ENCODE measurements at places on chromosomes 2 and 18.
A peak's percentile ranks its signal among the peaks of the same experiment; 100 is the strongest.

DNA sequence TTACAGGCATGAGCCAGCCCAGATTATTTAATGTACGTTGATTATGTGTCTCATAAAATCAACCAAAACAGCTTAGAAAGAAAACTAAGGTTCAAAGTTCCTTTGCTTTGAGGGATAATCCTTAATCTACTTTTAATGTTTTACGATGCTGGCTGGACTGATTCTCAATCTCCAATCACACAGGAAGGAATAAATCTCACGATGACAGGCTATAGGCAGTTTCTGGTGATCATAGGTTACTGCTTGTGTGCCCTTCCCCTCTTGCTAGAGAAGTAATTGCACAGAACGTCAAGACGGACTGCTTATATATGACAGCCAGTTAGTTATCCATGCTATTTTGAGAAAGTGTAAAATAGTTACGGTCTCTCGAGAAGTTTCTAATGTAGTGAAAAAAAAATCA is 43.1 kb downstream of the C2orf74 start:
- DNase-seq, result no peak

GRCh38 chr2:62895632-62896009 is 155.0 kb upstream of the OTX1 start:
- DNase-seq, result no peak

GRCh38 chr2:64681479-64681967 is 27.8 kb upstream of the SERTAD2 start:
- DNase-seq, result no peak

DNA sequence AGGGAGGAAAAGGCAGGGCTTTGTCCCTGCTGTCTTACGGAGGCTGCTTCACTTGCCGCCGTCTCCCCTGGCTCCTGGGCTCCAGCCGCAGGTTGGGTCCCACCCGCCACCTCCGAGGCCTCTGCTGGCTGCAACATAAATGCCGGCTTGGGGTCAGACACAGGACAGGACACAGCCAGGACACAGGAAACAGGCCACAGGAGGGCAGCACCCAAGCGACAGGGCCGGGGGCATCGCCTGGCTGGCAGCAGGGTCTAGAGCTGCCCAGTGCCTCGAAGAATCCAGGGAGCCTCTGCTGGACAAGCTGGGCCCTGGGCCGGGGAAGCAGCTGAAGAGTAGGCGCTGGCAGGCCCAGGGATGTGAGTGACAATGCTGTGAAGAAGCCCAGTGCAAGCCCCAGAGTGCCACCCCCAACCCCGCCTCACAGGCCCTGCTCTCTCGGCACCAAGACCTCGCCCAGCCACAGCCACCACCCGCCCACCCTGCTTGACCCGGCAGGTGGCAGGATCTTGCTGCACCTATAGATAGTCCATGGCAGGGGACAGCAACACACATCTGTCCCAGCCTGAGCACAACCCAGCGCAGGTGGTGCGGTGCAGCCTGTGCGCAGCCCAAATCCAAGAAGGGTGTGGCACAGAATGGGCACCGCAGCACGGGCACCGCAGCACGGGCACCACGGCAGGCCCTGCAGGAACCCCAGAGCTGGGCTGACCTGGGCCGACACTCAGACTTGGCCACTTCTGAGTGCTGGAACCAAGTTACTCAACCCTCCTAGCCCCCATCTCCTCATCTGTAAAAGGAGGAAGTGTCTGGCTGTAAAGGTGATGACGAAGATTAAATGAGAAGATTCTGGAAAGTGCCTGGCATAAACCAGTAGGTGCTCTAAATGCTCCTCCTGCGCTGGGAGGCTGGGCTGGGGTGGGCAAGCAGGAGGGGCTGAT is 55.6 kb downstream of the BIN1 start:
- peak; percentile 50 for DNase-seq

DNA sequence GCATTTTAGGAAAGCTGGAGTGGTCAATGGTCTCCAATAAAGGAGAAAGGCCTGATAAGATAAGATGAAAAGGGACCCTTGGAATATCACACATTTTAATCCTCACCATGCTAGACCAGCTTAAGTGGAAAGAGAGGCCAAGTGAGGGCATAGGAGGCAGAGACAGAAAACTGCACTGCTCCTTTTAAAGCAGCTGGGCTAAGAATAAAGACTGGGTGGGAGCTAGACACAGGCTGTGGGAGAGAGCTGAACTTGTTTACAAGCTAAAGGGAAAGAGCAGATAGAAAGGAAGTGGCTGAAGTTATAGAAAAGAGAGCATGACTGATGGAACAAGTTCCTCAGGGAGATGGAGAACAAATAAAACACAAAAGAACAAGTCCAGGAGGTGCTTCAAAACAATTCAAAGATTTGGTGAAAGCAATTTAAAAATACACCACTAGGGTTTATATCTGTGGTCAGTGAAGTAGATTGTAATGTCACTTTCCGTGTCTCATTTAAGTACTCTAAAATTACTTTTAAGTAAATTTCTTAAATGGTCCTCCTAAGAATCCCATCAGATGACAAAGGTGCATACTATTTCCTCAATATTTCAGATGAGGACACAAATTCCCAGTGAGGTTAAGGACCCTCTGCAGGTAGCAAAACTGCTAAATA is 7.5 kb downstream of the COL5A2 start:
- no peak for DNase-seq

- peak; percentile 90 for DNase-seq
Observed at GRCh38 chr2:127106991-127107621, at the start of gene BIN1. TSS of gene BIN1 (minus strand) at chr2:127107154. CDS start at chr2:127106943, 211 bp downstream.

GRCh38 chr18:79584491-79585394 is 94.9 kb upstream of the CTDP1 start:
- DNase-seq, result peak; percentile 61

DNA sequence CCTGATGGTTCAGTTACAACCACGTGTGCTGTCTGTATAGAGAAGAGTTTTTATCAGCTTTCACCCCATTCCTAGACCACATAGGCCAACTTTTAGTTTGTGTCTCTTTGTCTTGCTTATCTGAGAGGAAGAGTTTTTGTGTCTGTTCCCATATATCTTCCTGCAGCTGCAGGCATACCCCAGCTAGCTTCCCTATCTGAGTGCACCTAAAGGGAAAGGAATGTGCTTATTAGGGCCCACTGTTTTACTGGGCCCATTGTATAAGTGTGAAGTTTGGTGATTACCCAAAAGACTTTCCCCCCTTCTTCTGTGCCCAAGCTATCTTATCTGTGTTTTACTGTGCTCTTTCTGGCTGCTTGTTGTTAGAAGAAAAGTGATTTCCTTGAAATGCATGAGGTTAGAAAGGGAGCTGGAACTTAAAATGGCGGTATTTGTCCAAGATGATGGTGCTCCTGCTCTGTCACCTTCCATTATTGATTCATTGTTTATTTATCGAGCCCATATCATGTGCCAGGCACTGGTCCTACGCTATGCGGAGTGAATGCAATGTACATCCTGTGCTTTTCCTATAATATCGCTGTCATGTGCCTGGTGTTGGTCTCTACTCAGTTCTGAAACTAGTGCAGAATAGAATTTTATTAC is 57.2 kb downstream of the NYAP2 start:
- DNase-seq, result no peak

DNA sequence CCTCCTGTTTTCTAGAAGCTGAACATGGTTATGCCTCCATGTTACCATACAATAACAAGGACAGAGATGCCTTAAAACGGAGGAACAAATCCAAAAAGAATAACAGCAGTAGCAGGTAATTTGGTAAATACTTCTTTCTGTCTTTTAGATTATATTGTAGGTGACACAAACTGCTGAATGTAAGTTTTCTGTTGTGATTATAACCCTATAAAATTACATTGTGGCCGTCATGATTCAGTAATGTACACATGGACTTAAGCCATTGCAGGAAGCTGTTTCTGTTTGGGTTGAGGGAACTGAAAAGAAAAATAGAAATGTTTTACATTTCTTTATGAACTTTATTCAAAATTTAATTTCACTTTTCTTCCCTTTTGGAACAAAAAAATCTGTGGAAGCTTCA is 1.2 kb downstream of the MXD1 start:
- no peak for DNase-seq
